ENCODE measurements at places on chromosomes 12 and 14.

DNA sequence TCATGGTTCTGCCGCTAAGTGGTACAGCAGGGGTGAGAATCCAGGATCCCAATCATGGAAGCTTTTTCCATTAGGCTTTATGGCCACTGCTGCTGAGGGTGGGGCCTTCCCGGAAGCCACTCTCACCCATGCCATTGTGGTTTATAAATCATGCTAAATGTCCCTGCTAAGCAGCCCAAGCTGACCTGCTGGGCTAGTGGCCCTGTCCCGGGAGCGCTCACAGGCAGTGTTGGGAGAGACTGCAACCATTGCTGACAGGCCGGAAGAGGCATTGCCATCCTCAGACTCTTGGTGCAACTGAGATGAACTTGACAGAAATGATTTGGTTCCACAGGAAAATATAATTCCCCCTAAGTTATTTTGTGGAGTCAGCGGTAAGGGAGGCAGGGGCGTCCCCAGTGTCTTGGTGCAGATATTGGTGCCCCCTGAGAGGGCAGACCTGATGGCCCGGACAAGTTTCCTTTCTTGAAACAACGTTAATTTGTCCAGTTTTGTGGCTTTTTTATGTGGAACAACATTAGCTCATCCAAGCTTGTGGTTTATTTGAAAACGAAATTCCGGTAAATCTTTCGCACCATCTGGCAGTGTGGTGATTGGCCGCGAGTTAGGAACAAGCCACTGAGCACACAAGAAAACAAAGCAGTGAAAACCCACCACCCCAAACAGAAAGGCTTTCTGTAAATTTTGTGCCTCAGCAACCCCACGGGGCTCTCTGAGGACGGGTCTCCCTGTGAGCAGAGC lies 82.3 kb downstream of the SSPN start:
- no peak for DNase-seq

GRCh38 chr12:83388551-83388950 lies 701.8 kb downstream of the TMTC2 start:
- no peak for DNase-seq

DNA sequence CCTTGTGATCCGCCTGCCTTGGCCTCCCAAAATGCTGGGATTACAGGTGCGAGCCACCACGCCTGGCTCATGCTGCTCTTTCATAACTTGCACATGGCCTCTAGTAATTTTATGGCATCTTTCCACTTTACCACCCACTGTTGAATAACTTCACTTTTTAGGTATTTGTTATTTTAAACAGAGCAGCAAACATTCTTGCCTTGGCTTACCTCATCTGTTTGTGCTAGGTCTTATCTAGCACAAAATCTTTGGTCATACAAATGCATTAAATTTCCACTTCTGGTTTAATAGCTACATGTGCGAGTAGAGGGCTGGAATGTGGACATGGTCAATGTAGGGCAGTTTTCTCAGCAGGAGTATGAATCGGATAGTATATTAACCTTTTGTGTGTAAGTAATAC lies 38.8 kb upstream of the ATF7IP start:
- no peak for DNase-seq

GRCh38 chr12:85642288-85642687 lies 193.9 kb downstream of the RASSF9 start:
- DNase-seq: no peak

DNA sequence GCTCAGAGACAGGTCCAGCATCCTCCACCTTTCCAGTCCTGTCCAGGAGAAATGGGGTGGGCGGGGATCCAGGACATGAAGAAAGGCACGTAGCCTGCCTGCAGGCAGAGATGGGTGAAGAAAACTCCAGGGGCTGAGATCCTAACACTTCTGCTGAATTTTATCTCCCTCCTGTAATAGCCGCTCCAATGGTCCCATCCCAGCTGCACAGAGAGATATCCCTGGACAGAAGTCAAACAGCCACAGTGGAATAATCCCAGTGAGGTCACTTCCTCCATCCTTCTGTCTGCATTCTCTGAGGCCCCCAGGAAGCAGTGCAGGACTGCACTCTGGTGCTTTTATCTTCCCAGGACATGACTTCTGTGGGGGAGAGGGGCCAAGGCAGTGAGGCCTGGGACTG lies 26.3 kb downstream of the KRT18 start:
- DNase-seq: no peak

- no peak for DNase-seq
Measured at GRCh38 chr14:48435221-48435620, 759.8 kb upstream of the MDGA2 start.

GRCh38 chr12:105109465-105110212 lies 2.1 kb downstream of the WASHC4 start:
- DNase-seq: no peak

- DNase-seq: no peak
Measured at GRCh38 chr12:7444076-7444475, at the start of gene CD163L1. CD163L1 (minus strand) TSS chr12:7444153; CDS start chr12:7444127, 26 bp downstream.

DNA sequence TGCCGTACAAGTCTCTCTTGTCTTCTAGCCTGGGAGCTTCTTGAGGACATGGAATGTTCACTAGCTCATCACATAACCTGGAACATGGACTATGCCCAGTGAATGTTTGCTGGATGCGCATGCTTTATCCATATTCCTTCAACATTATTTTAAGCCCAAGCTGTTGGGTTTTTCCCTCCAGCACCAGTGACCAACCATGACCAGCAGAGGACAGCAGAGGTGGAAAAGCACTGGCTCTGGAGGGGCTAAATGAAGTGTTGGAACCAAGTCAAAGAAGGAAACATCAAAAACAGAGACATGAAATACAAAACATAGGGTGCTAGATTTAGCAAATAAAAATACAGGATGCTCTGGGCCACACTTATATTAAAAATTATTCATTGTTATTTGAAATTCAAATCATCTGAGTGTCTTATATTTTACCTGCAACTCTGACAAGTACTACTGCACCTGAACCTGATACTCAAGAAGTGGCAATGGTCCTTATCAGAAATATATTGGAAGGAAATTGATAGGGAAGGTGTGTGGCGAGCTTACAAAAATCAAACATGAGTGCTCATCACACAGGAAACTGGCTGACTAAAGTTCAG lies 23.1 kb upstream of the HELB start:
- no peak for DNase-seq

DNA sequence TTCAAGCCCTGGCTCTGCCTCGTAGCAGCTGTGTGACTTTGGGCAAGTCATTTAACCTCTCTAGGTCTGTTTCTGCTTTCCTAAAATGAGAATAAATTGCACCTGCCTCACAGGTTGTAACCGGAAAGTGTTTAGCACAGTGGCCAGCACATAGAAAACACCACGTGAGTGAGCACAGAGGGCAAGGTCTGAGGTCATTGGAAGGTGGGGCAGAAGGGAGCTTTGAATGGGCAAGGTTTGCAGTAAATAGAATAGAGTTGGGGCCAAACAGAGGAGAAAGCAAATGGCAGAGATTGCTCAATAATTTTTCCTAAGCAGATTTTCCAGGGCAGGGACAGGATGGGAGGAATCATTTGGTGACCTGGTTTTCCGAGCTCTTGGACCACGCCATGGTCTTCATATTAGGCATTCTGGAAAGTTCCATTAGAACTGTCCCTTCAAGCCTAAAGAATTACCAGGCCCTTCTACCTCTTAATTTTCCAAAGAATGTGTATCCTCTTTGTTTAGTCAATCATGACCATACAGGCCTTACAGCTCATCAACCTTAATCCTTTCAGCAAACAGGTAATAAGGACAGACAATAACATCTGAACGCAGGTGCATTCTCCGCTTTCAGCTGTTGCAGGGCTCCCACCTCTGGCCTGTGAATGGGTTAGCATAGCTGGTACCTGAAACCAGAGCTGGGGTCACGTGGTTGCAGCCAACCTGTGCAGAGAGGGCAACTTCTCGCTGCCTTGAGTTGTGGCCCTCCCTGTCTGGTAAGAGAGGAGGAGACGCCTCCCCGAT lies 53.8 kb downstream of the VWF start:
- DNase-seq: no peak

DNA sequence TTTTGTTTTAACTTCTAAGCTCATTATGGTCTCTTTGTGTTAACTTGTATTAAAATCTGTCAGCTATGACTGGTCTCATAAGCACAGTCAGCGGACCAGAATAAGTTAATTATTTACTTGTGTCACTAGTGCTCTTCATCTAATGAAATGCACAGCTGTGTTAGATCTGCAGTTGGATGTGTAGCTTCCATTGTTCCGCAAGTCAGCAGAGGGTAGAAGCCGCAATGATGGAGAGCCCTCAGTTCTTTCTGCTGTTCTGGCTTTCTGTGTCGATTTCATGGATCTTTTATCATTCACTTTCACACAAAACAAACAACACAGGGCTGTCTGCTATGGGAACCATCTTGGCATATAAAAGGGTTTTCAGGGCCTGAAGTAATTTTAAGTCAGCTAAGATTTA lies 89.3 kb upstream of the RFX4 start:
- DNase-seq: no peak

DNA sequence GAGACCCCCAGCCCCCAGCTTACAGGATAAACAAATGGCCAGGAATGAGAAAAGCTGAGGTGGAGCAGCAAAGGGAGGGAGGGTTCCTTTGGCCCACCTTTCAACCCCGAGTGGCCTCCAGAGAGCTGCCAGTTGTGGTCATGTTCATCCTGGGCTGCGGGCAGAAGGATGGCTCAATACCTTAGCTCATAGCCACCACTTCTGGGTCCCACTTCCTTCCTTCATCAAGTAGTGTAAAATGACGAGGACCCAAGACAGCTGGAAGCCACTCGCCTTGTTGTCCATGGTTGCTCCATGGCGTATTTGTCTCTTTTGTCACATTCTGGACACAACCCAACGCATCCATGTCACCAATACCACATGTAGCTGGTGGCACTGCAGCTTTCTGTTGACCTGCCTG lies 24.2 kb downstream of the CRACR2A start:
- DNase-seq: no peak

GRCh38 chr12:9027161-9028059 lies 38.1 kb downstream of the KLRG1 start:
- no peak for DNase-seq

- no peak for DNase-seq
Measured at GRCh38 chr12:131060011-131060703, 106.5 kb downstream of the ADGRD1 start.

DNA sequence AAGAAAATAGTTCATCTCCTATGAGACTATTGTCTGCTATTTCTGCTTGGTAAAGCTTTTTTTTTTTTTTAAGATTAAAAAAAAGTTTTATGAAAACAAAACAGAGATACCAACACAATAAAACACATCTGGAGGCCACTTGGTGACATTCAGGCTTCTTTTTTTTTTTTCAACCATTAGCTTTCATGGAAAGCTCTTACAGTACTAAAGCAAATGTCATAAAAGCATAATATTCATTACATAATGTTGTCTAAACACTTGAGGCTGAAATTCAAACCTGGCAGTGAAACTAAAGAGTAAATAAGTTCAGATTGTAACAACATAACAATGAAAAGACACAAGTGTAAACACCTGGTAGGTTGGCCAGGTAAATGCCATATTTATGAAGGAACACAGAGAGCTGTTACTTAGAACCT lies 14.7 kb downstream of the PRICKLE1 start:
- DNase-seq: no peak

DNA sequence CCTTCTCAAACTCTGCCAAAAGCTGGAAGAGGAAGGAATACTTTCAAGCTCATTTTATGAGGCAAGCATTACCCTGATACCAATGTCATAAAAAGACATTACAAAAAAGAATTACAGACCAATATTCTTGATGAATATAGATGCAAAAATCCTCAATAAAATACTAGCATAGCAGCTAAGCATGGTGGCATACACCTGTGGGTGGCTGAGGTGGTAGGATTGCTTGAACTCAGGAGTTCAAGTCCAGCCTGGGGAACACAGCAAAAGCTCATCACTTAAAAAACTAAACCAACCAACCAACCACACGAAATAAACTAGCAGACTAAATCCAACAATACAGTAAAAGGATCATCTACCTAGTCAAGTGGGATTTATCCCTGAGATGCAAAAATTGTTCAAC lies 29.6 kb downstream of the A2M start:
- DNase-seq: no peak

GRCh38 chr12:114269153-114269552 lies 136.8 kb downstream of the TBX5 start:
- DNase-seq: no peak

- no peak for DNase-seq
Measured at GRCh38 chr14:60488175-60488574, 2.3 kb upstream of the C14orf39 start.

GRCh38 chr14:70902184-70902583 lies 5.1 kb upstream of the PCNX1 start:
- no peak for DNase-seq
